ENCODE measurements at places on chromosomes 7 and 10.

GRCh38 chr10:9901971-9902370 lies 1115.7 kb upstream of the CELF2 start:
- no peak for DNase-seq

GRCh38 chr10:14742815-14743214 lies 31.9 kb downstream of the FAM107B start:
- no peak for DNase-seq

- DNase-seq = no peak
Observed at GRCh38 chr7:129605960-129606614, 5.4 kb upstream of the NRF1 start.

DNA sequence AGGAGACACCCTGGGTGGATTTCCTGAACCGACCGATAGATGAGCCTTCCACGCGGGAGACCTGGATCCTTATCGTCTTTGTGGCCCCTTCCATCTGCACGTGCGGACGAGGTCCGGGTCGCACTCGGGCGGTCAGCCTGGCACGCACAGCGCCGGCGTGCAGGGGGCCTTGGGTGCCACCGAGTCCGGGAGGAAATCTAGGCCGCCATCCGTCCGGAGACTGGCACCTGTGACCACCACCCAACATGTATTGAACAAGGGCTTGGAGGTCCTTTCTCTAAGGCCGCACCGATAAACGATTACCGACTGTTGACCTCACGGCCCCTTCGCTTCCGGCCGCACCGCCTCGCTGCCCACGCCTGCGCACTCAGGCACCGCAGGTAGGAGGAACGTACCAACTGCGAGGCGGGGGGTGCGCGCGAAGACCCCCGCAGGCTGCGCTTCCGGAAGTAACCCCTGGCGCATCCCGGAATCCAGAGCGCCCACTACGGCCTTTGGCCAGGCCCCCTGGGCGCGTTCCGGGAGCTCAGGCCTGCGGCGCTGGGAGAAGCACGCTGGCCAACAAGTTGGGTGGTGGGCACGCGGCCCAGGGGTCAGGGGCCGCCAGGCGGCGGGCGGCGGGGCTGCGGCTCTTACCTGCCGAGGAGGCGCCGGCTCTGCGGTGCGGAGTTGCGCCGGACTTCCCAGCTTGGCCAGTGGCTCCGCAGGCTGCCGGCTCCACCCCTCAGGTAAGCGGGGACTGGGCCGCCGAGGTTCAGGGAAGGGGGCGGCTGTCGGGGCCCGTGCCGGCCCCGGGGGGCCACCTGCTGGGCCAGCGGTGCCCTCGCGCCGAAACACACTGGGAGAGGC lies at the start of the genes ACTR3C and LRRC61:
Gene ACTR3C, minus strand, starts transcription at position 713 of the 849 bp plus-strand sequence. CDS start 28,249 bp downstream, outside the sequence.
Gene LRRC61, plus strand, starts transcription at position 523 of the 849 bp plus-strand sequence. CDS start 13,507 bp downstream, outside the sequence.
- no peak for DNase-seq

- DNase-seq = no peak
Observed at GRCh38 chr7:149175150-149175549, 20.2 kb upstream of the ZNF282 start.

DNA sequence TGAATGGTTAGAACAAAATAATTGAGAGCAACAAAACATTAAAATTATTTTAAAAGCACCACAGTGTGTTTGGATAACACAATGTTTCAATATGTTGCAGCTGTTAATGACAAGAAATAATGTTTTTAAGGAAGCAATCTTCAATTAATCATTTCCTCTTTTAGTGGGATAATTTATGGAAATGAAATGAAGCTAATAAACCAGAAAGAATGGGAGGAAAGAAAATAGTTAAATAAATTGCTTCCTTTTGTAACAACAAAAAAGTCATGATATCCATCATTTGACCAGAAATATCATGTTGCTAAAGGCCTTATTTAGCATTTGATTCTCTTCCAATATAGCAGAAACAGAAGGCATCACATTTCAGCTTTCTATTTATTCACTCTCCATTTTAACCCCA lies 224.5 kb downstream of the SEMA3A start:
- peak; percentile 43 for DNase-seq

- DNase-seq = no peak
Observed at GRCh38 chr10:94607111-94607510, 61.5 kb downstream of the HELLS start.

- no peak for DNase-seq
Observed at GRCh38 chr10:33876584-33877400, 542.3 kb upstream of the NRP1 start.

DNA sequence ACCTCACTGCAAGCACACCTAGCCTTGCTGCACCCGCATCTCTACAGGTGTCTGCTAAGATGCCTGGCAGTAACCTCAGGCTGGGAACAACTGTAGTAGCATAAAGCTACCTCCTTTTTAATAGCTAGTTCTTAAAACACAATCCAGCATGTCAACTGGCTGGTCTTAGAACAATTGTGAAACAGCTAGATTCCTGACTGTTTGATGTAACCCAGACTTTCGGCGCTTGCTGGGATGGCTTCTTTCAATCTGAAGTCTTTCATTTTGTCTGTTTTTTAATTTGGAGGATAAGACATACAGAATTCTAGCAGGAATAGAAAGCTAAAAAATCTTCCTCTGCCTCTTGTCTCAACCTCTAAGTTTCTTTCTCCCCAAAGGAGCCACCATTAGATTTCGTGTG lies 59.8 kb downstream of the GSDME start:
- DNase-seq = no peak

Measured in fibroblast of lung (primary cell).